Stimulated activated CD8-positive, alpha-beta memory T cell treated with anti-CD3 and anti-CD28 coated beads, Interleukin-12 subunit alpha, Interleukin-12 subunit beta, amount 100 ng/mL, for 4 hours (primary cell): ENCODE measurements at places on chromosomes 12 and 14.

DNA sequence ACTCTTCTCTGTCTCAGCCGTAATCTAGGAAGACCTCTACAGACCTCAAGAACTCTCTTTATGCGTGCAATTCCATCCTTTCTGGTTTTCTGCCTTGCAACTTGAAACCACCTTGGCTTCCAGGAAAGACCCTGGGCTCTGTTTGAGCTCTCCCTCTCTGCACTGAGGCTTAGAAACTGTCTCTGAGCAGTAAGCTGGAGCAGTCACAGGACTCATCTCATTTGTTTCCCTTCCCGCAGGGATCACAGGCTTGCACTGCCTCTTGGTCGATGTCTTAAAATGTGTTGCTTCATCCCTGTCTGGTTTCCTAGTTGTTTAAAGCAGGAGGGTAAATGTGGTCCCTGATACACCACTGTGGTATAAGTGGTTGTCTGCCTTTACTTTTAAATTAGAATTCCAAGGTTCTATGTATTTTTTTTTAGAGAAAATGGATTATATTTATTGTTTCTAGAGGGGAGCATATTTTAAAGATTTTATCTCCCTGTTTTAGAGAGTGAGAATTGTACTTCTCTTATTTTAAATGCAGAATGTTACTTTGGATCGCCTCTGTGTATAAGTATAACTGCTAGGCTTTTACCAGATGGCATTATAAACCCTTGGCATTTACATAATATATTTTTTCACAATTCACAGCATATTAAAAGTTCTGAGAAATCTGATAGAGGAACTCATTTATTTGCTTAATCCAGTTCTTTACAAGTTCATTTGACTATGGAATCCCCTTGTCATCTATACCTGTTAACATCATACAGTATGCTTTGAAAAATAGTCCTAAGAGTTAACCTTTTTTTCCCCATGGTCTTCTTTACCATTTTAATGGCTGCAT lies 26.4 kb downstream of the EID3 start:
- no peak for DNase-seq

DNA sequence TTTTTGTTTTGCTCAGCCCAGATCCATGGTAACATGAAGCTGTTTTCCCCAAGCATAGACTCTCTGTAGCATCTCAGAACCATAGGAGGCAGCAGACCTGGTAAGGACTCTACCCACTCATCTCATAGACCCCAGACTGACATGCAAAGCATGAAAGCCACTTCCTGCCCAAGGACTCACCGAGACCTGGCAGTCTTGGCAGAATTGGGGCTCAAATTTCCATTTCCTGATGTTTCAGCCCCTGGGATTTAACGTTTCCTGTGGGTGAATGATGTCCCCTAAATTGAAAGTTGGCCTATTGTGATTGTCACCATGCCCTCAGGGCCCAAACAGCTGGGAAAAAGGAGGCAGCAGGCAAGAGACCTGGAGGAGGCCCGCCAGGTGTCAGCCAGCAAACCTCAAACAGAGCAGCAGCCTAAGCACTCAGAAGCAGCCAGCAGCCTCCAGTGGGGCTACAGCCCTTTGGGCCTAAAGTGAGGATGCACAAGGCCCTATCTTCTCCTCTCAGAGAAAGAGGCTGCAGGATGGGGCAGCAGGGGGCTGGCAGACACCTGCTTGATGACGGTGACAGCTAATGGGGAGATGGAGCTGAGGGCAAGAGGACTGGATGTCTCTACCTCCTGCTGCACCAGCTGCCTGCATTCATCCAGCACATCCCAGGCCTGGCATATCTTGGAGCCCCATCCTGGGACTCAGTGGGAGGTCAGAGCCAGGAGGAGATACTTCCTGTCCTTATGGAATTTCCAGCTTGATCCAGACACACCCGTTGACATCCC lies 8.5 kb downstream of the KRT85 start:
- DNase-seq: no peak

GRCh38 chr14:103688441-103688840 lies 26.8 kb downstream of the XRCC3 start:
- DNase-seq: no peak

- DNase-seq: no peak
Observed at GRCh38 chr12:55041345-55042055, 21.7 kb downstream of the NEUROD4 start.

DNA sequence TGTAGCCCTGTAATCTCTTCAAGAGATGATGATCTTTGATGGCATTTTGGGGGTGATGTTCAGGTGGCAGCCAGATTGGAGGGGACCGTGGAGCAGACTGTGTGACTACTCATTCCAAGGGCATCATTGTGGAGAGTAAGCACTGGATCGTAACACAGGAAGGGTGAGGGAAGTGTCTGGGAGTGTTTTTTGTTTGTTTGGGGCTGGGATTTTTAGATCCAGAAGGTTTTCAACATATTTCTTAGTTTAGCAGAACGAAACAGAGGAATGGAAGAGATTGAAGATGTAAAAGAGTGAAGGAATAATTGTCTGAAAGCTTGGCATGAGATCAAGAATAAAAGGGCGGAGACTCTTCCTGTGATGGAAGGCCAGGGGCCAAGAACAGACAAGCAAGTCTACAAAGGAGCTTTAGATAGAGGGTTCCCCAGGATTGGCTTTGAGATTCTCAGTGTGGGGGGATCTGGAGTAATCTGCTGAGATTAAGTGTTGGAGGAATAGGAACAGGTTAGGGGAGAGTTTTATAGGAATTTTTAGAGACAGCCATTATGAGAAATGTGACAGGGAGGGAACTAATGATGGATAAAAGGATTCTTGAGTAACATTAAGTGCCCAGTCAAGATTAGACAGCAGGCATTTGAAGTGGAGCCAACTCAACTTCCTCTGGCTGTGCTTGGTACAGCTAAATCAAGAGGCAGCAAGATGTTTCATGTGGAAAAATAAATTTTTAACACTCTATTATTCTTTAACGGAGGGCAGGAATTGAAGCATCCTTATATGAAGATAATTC lies 79.7 kb upstream of the REP15 start:
- no peak for DNase-seq

GRCh38 chr12:5226581-5226980 lies 182.9 kb downstream of the KCNA5 start:
- DNase-seq: no peak

- no peak for DNase-seq
Observed at GRCh38 chr12:33942172-33942571, 80.1 kb upstream of the ALG10 start.

- DNase-seq: peak; percentile 8
Observed at GRCh38 chr12:69330475-69331473, 17.4 kb upstream of the LYZ start.

DNA sequence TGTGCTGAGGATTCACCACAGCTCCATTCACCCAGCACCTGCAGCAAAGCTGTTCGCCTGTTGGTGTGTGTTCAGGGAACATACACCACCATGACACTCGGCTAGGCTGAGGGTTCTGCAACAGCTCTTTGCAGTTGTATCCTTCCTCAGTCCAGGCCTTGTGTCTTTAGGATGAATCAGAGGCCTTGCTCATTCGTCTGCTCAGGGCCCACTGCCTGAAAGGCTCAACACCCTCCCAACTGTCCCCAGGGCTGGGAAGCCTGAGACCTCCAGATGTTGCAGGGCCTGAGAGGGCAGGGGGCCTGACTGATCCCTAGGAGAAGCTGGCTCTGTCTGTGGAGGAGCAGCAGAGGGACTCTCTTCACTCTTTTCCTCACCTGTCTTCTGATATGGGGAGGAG lies 11.2 kb downstream of the ZDHHC22 start:
- DNase-seq: no peak

DNA sequence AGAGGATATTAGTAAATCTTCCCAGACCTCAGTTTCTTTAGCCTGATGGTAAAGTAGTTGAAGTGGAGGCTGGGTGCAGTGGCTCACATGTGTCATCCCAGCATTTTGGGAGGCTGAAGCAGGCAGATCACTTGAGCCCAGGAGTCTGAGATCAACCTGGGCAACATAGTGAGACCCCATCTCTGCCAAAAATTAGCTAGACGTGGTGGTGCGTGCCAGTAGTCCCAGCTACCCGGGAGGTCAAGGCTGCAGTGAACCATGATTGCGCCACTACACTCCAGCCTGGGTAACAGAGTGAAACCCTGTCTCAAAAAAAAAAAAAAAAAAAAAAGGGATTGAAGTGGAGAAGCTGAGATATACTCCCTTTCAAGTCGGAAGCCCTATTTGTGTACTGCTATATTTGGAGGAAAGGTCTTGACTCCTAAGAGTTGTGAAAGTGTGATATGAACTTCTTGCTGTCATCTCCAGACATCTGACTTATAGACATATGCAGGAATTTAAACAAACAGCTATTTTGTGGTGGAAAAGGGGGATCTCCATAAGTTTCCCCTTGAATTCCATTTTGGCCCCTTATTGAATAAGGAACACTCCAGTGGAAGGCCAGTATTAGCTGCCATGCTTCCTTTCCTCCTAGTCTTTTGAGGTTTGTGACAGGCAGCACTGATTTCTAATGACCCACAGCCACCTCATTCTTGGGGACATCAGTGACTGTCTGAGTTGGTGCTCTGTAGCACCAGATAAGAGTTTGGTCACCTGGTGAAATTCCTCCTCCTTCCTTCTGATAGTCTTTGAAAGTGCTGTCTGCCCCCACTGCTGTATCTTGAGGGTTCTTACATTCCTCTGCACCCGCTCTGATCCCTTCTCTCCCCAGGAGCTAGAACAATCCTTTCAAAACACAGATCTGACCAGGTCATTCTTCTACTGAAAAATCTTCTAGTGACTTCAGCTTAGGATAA lies 7.4 kb downstream of the ELK3 start:
- DNase-seq: no peak

GRCh38 chr12:132409495-132410295 lies 80.3 kb upstream of the FBRSL1 start:
- DNase-seq: no peak

GRCh38 chr12:124082687-124083086 lies 109.7 kb downstream of the ZNF664 start:
- DNase-seq: no peak

DNA sequence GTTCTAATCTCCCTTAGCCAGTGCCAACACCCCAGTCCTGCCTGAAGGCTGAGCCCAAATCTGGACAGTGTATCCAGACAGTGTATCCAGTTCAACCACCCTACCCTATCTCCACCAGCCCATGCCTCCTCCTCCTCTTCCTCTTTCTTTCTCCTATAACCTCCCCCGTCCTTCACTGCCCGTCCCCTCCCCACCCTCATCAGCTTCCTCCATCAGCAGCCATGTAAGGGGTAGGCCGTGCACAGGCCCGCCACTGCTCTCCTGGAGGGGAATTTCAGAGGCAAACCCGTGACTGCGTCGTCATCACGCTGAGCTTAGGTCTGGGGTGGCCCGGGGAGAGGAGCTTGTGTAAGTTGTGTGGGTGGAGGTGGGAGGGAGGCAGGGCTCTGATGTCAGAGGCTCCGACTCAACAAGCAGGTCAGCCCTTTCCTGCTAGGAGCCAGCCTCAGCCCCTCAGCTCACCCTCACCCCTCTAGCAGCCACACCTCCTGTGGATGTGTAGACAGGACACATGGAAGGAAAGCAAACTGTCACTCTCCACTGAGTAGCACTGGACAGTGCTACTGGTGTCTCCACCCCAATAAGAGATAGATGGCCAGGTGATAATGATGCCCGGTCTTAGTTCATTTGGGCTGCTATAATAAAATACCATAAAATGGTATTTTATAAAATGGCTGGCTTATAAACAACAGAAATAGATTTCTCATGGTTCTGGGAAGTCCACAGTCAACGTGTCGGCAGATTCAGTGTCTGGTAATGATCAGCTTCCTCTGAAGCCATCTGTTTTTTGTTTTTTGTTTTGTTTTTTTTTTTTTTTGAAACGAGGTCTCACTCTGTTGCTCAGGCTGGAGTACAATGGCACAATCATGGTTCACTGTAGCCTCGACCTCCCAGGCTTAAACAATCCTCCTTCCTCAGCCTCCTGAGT lies 50.5 kb downstream of the IRF2BPL start:
- DNase-seq: peak; percentile 79

DNA sequence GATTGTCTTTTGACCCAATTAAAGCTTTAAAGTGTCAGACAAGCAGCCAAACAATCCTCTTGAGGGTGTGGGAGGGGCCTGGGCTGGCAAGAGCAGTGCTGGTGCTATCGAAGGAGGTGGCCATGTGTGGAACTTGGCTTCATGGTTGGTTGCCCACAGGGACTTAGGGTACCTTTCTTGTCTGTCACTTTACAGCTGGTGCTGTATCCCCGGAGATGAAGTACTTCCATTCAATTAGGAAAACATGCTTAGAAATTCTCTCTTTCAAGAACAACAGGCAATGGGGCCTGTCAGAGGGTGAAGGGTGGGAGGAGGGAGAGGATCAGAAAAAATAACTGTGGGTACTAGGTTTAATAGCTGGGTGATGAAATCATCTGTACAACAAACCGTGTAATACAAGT lies 86.5 kb downstream of the DAAM1 start:
- DNase-seq: no peak

DNA sequence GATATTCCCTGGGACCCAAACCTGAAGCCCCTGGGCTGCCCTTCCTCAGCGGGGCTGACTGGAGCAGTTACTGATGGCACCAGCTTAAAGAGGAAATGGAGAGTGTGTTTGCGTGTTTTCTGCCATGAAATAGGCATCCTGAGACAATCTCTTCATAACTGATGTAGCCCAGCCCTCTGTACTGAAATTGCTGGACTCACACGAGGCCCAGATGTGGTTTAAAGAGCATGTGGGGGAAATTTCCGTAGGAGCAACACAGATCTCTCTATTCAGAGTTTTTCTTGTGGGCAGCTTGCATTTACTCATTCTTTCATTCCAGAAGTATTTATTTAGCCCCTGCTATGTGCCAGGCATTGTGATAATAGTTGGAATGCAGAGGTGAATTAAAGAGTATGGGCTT lies 782.1 kb upstream of the TBX3 start:
- no peak for DNase-seq

- no peak for DNase-seq
Observed at GRCh38 chr12:58358369-58358768, 417.0 kb downstream of the ATP23 start.

- no peak for DNase-seq
Observed at GRCh38 chr14:44963775-44964380, 1.9 kb downstream of the TOGARAM1 start.

DNA sequence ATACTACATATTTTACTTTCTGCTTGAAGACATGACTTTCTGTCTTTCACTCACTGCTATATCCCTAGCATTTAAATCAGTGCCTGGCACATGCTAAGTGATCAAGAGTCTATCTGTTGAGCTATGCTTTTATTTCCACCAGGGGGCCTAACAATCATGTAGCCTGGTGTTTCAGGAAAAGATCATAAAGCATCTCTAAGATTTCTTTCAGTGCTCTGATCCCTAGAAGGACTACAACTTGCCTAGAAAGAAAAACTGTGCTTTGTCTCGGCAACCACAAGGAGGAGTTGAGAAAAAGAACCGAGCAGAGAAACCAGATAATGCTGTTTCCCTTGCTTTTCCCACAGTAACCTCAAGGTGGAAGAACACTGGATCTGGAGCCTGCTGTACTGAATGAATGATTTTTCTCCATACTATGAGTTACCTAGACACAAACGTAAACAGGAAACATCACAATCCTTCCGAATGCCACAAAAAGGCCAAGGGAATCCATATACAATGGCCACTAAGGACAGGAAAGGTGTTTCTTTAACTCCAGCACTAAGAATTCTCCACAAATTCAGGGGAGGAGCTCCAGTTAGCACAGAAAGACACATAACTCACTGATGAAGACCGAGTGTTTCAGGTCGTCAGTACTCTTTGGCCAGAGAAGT lies 1.2 kb downstream of the CRY1 start:
- DNase-seq: no peak
